Upper lobe of left lung (tissue), 6 donors: ENCODE measurements at places on chromosomes 4 and X. TPM values are rescaled to one million over a fixed set of nuclear protein-coding genes. Genes with fewer than 3 reads are reported as not detected.

The EXOC1L gene
- not detected for total RNA-seq

The SCML1 gene
- 18.9 TPM for total RNA-seq

DNA sequence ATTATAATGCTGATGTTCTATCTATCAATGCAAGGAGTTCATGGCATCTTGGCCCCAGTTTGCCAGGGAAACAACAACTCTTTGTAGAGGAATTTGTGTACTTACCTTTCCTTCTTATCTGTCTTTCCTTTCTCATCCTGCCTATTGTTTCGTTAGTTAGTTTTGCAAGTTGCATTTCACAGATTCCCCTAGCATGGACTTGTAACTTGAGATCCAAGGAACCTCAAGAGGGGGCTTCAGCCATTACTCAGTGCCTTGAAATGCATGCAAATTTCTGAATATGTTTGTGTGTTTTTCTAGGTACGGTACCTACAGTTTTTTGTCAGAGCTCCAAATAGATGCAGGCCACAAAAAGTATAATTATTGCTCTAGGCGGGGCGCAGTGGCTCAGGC, 203.6 kb downstream of the LDB2 start:
- H3K36me3 ChIP-seq = no peaks in the 10 kb centered on the region
- H3K27me3 ChIP-seq = no peaks in the 10 kb centered on the region
- peaks cover 6% of the 10 kb centered on the region for H3K4me1 ChIP-seq
- H3K27ac ChIP-seq = no peak overlapping the region
- H3K4me3 ChIP-seq = no peak overlapping the region
- no peak for DNase-seq

DNA sequence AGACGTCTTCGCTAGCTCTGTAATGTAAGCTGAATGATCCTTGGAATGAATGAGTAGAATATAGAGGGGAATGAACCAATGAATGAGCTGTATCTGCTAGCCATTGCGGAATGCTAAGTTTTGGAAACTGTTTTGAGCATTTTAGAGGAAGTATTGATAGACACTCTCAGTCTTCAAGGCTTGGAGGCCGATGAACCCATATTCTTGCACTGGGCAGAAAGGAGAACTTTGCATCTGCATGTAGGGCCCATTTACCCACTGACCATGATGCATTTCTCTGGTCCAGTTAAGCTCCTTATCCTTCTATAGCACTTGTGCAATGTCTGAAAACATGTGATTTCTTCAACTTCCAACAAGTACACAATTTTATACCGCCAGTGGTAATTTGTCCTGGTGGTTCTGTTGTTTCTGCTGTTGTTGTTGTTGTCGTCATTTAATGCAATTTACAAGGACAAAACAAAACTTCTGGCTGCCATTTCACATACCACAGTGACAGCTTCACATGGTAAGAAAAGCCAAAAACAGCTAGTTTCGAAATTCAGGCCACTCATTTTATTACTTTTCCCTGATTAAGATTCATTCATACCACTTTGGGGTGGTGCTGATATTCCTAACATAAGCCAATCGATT, 85.0 kb upstream of the MTM1 start:
- no peaks in the 10 kb centered on the region for H3K4me1 ChIP-seq
- H3K27me3 ChIP-seq = no peaks in the 10 kb centered on the region
- H3K27ac ChIP-seq = no peak overlapping the region
- no peak overlapping the region for H3K4me3 ChIP-seq
- H3K36me3 ChIP-seq = no peaks in the 10 kb centered on the region

DNA sequence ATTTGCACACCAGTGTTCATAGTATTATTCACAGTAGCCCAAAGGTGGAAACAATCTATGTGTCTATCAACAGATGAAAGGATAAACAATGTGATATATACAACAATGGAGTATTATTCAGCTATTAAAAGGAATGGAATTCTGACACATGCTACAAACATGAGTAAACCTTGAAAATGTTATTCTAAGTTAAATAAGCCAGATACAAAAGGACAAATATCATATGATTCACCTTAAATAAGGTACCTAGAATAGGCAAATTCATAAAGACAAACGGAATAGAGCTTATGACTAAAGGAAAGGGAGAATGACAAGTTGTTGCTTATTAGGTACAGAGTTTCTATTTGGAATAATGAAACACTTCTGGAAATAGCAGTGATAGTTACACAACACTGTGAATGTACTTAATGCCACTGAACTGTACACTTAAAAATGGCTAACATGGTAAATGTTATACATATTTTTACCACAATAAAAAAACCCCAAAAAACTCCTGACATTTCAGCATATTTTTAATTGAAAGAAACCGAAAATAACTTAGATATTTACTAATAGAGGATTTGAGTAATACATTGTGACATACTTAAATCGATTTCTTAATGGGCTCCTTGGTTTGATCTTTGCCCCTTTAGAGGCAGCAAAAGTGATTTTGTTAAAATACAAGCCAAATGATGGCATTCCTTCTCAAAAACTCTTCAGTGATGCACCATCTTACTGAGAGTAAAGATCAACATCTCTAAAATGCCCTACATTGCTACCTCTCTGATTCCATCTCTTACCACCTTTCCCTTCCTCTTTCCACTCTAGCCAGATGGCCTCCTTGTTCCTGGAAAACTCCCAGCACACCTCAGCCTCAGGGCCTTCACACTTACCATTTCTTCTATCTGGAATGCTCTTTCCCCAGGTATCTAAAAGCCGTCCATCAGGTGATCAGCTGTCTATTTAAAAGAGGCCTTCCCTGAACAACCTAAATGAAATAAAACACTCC, 8.6 kb upstream of the CYP2U1 start:
- H3K27me3 ChIP-seq = no peaks in the 10 kb centered on the region
- no peak overlapping the region for H3K27ac ChIP-seq
- no peak overlapping the region for H3K4me3 ChIP-seq
- no peaks in the 10 kb centered on the region for H3K4me1 ChIP-seq
- no peak for DNase-seq
- no peaks in the 10 kb centered on the region for H3K36me3 ChIP-seq

DNA sequence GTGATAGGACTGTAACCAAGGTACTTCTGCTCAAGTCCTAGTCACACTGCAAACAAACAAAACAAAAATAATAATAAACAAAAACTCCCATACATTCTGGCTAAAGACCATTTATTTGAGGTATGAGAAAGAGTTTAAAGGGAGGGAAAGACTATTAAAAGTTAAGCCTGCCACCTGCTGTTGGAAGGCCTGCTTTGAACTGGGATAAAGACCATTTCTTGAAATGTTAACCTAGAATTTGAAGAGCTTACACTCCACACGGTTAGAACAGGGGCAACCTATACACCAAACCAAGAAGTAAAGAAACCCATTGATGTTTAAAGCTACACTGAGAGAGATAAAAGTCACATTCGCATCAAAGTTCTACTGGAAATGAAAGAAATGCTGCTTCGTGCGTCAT, 548.7 kb upstream of the DIPK2B start:
- H3K27me3 ChIP-seq = no peaks in the 10 kb centered on the region
- no peak overlapping the region for H3K27ac ChIP-seq
- DNase-seq = no peak
- no peaks in the 10 kb centered on the region for H3K36me3 ChIP-seq

GRCh38 chrX:55342533-55343501, 78.1 kb upstream of the PAGE3 start:
- no peak overlapping the region for H3K27ac ChIP-seq
- no peaks in the 10 kb centered on the region for H3K4me1 ChIP-seq
- no peak overlapping the region for H3K4me3 ChIP-seq

- H3K4me3 ChIP-seq = no peak overlapping the region
- H3K36me3 ChIP-seq = no peaks in the 10 kb centered on the region
- H3K4me1 ChIP-seq = no peaks in the 10 kb centered on the region
- DNase-seq = no peak
Measured at GRCh38 chr4:174358829-174359228, 75.1 kb downstream of the CEP44 start.
